ENCODE measurements at places on chromosomes 16 and 17.

DNA sequence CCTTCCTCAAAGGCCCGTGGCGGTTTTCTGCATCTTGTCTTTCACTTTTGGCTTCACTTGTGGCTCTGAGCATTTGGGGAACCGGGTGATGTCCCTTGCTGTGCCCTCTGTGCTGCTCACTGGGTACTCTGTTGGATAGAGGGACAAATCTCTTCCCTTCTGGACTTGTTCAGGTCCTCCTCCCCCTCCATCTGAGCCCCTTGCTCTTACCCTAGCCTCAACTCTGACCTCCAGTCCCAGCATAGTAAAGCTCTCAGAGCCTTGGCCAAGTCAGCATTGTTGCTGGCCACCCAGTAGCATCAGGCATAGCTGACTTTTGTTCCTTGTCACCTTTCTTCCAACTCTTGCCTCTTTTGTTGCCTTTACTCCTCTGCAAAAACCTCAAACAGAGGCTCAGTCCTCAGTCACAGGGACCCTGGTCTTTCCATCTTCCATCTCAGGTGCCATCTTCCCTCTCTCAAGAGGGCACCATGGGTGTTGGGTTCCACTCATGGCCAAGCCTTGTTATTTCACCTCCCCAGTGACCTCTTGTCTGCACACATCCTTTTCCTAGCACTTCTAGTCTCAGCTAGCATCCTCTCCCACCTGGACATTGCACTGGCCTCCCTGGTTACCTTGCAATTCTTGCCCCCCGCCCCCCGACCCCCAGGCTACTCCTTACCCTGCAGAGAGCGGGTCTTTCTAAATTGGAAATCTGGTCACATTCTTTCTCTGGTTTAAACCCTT is 393 bp upstream of the PSMB10 start:
- DNase-seq = no peak

DNA sequence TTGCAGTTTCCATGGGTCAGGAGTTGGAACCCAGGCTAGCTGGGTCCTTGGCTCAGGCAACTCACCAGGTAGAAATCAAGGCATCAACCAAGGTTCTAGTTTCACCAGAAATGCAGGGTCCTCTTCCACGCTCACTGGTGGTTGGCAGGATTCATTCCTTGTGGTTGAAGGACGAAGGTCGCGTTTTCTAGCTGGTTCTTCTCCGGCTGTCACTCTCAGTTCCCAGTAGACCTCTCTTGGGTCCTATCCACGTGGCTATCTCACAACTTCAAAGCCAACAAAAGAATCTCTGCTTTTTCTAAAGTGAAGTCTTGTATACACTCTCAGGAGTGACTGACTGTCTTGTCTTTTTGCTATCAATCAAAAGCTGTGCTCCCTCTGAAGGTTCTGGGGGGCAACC is 146.3 kb upstream of the NOL11 start:
- no peak for DNase-seq

GRCh38 chr17:51046046-51046445 is 74.6 kb downstream of the SPAG9 start:
- DNase-seq = no peak

DNA sequence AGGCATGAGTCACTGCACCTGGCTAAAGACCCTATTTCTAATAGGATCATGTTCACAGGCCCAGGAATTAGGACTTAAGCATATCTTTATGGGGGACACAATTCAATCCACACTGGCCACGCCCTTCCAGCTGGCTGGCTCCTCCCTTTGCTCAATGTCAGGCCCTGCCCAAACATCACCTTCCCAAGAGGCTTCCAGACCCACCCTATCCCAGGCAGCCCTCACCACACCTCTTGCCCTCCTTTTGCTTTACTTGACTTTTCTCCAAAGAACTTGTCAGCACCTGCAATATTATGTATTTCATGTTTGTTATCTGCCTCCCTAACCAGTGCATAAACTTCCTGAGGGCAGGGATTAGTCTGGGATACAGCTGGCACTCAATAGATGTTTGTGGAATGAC is 109.6 kb upstream of the CDH5 start:
- no peak for DNase-seq

Data from H54 (cell line).